Small intestine (tissue), 16 donors: ENCODE measurements at places on chromosomes 4 and X.
A peak's percentile ranks its signal among the peaks of the same experiment; 100 is the strongest.

DNA sequence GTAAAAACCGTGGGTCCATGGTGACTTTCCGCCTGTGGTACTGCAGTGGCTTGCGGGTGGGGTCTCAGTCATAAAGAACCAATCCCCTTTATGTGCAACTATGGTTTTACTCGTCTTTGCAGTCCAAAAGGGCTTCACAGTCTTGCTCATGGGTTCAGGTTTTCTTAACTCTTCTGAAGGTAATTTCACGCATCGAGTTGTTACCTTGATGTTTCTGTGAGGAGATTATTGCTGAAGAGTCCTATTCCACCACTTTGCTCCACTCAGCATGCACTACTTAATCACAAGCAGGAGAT, 41.5 kb downstream of the F8 start:
- DNase-seq = no peak

DNA sequence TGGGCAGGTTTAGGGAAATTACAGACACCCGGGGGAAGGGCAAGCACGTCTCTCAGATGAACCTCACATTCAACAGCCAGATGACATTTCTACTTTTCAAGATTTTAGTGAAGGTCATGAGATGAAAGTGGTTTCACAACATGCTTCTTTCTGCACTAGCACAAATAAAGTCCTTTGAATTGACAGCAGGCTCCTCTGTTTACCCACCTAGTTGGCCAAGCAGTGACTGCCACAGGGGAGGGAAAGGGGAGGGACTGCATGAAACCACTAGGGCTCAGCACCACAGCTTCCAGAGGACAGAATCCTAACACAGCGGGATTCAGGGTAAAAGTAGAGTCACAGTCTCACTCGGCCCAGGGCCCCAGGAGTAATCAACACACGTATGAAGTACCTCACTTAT, 6.2 kb downstream of the RAB40A start:
- DNase-seq = no peak

- DNase-seq = no peak
Observed at GRCh38 chrX:17078031-17078720, 131.7 kb downstream of the REPS2 start.

DNA sequence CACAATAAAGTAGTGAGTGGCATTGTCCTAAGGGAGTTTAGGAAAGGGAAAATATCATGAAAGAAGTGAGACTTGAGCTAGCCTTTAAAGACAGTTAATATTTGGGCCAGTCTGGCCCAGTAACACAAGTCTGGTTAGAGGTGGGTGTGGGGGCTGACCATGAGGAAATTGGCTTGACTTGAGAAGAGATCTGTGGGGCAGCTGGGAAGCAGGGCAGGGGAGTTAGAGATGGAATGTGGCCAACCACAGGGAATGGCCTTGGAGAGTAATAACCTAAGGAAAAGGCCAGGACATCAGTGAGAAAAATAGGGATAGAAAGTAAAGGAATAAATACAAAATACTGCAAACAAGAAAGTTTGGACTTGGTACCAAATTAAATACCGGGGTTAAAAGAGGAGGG, 71.3 kb downstream of the CLCN5 start:
- DNase-seq = no peak

- DNase-seq = no peak
Observed at GRCh38 chrX:103480526-103480925, 38.8 kb downstream of the RAB40A start.

DNA sequence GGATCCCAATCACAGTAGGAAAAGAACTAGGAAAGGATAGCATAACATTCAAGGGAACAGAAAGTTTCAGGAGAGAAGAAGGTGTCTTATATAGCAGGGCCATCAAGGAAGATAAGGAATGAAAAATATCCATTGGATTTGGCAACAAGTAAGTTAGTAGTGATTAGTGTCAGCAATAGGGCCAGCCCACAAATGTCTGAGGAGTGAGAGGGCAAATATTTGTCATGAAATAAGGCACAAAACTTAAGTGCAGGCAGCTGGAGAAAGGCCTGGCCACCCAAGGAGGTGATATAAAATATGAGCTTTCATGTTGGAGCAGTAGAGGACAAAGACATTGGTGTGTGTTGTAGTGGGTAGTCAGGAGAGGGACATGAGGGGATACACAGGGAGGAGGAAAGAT, 132.1 kb downstream of the COL4A6 start:
- DNase-seq = no peak

GRCh38 chr4:77418333-77418732, 187.3 kb upstream of the CXCL13 start:
- peak; percentile 61 for DNase-seq

DNA sequence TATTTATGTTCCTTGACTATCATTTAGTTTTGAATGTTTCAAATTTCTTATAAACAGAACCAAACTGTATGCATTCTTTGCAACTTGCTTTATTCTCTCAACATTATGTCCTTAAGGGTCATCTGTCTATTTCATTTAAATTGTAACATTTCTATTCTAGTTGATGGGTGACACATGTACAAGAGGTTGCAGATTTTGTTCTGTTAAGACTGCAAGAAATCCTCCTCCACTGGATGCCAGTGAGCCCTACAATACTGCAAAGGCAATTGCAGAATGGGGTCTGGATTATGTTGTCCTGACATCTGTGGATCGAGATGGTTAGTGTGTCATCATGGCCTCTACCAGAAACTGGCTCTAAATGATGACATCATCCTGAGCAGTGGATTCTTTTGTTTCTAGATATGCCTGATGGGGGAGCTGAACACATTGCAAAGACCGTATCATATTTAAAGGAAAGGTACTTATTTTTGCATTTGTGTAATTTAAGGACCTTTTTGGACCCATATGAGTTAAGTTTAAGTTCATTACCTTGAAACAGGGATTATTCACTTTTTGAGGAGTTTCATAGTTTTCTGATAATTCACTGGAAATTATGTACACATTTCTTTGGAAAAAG, 6.1 kb downstream of the LIAS start:
- DNase-seq = no peak

GRCh38 chrX:131779306-131779705, 235.4 kb downstream of the OR13H1 start:
- DNase-seq = no peak

DNA sequence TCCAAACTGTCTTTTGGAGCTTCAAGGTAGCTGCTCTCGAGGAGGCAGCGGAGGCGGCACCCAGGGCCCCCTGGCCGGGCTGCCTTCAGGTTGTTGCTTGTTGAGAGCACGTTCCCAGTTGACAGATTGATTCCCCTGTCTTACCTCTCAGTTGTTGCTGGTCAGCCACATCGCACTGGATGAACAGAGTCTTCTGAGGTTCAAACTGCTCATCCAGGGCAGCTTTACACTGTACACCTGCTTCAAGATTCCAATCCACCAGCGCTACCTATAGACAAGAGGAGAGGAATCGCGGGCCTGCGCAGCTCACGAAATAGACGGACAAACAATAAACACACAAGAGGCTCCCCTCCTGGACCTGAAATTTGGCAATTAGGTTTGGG, 497 bp downstream of the HPGD start:
- peak; percentile 81 for DNase-seq

- DNase-seq = no peak
Observed at GRCh38 chr4:179344861-179345260, 1902.6 kb upstream of the AGA start.

DNA sequence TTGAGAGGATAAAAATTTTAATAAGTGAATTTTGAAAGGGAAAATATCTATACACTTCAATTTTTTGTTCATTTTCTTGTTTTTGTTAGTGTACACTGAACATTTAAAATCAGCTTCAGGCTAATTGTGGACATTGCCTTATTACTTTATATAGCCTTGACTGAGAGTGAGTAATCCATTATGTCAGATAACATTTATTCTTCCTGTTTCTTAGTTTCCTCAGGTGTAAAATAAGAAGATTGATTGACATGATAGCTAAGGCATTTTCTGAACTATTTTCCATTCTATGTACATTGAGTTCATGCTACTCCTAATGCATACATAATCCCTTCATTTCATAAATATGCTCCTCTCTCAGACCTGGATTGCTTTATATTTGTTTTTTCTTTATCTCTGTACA, 607.3 kb upstream of the AADAT start:
- DNase-seq = peak; percentile 55

- DNase-seq = peak; percentile 62
Observed at GRCh38 chr4:145545538-145546174, 64.0 kb downstream of the SMAD1 start.

- no peak for DNase-seq
Observed at GRCh38 chrX:71144651-71145050, at the start of gene NLGN3. Gene NLGN3 (plus strand): TSS chrX:71144841. CDS start chrX:71147750, 2,909 bp downstream.

GRCh38 chrX:112830540-112830939, 10.1 kb downstream of the AMOT start:
- no peak for DNase-seq

DNA sequence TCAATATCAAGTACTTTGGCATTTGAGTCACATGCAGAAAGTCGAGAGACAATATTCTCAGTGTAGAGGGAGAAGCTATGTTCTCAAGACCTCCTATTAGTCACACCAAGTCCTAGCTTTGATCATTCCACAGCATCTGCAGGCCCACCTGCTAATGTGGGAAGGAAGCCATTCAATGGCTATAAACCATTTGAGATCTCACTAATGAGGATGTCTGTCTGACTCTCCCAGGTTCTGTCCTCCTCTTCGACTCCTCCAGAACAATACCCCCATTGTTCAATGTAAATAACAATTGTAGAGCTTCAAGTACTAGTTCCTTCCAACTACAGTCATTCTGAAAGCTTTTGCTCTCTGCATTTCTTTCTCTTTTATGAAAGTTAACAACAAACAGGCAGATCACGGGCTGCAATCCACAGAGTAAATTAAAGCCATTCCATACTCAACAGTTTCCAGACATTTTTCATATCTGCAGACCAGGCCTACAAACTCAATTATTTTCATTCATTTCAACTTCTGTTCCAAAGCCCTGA, 140.2 kb upstream of the EDNRA start:
- no peak for DNase-seq

DNA sequence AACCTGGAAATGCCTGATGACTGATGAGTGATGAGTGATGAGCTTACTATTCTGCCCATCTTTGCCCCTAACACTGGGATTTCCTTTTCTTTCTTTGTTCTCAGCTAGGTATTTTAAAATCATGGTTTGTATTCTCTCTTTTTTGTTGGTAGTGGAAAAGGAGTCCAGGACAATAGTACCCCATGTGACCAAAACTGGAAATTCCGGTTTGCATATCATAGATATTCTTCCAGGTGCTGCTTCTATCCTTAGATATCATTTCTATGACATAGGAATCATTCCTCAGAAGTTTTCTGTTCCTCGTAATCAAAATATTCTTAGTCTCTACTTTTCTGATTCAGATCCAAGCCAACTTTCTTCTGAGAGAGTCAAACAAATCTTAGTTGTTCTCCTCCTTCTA, 320.5 kb upstream of the TET2 start:
- DNase-seq = no peak

DNA sequence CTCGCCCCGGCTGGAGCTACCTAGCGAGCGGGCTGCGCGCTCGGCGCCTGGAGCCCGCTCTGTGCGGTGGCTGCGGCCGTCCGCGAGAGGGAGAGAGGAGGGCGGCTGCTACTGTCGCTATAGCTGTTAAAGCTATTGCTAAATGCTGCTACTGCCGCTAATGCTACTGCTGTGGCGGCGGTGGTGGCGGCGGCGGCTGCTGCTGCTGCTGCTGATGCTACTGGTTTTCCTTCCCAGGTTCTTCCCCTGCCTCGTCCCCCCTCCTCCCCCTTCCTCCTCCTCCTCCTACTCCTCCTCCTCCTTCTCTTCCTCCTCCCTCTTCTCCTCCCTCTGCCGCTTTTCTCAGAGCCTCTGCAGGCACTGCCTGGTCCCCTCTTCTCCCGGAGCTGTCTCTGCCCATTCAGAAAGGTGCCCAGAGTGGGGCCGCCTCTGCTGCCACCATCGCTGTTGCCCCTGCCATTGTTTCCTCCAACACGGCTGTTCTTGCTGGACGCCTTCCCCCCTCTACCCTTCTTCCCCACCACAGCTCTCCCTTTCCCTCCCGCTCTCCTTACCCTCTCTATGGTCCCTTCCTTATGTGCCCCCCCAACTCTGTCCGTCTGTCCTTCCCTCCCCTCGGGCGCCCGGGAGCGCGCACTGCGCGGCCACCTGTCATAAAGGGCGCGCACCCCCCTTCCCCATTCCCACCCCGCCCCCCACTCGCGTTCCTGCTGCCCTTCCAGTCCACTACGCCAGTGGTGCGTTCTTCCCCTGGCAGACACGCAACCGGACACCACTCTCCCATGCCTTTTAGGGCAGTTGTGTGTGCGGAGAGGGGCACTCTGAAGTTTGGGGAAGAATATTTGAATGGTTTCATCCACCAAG, at the start of gene NEXMIF:
Gene NEXMIF, minus strand, starts transcription at position 228 of the 864 bp plus-strand sequence.
- DNase-seq = peak; percentile 7

GRCh38 chrX:15758140-15758539, 20.1 kb downstream of the CA5B start:
- no peak for DNase-seq
